Pancreas (tissue), 10 donors: ENCODE measurements at places on chromosomes 12 and 14.

DNA sequence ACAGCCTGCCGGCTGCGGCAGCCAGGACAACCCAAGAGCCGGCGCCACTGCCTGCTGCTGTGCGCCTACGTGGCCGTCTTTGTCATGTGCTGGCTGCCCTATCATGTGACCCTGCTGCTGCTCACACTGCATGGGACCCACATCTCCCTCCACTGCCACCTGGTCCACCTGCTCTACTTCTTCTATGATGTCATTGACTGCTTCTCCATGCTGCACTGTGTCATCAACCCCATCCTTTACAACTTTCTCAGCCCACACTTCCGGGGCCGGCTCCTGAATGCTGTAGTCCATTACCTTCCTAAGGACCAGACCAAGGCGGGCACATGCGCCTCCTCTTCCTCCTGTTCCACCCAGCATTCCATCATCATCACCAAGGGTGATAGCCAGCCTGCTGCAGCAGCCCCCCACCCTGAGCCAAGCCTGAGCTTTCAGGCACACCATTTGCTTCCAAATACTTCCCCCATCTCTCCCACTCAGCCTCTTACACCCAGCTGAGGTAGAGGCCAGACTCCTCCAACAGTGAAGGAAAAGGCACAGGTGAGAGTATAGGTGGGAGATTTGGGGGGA is 10.3 kb downstream of the ZBTB39 start:
- DNase-seq = no peak

- no peak for DNase-seq
Measured at GRCh38 chr12:64918801-64919200, 94.4 kb downstream of the TBC1D30 start.

- DNase-seq = no peak
Measured at GRCh38 chr14:68369281-68370056, 423.4 kb downstream of the ZFP36L1 start.

GRCh38 chr14:97697772-97698171 is 900.6 kb downstream of the VRK1 start:
- no peak for DNase-seq

GRCh38 chr12:101594700-101595099 is at the start of gene MYBPC1:
Gene MYBPC1, plus strand, starts transcription at chr12:101594971. Its CDS starts 100 bp downstream, at chr12:101595071.
- no peak for DNase-seq

GRCh38 chr12:93007544-93007943 is 78.4 kb upstream of the EEA1 start:
- DNase-seq = no peak

GRCh38 chr12:57039016-57039798 is 10.7 kb downstream of the MYO1A start:
- no peak for DNase-seq

- DNase-seq = no peak
Measured at GRCh38 chr14:50812856-50813543, 18.0 kb downstream of the NIN start.

- DNase-seq = no peak
Measured at GRCh38 chr12:754851-755562, 2.6 kb downstream of the WNK1 start.

DNA sequence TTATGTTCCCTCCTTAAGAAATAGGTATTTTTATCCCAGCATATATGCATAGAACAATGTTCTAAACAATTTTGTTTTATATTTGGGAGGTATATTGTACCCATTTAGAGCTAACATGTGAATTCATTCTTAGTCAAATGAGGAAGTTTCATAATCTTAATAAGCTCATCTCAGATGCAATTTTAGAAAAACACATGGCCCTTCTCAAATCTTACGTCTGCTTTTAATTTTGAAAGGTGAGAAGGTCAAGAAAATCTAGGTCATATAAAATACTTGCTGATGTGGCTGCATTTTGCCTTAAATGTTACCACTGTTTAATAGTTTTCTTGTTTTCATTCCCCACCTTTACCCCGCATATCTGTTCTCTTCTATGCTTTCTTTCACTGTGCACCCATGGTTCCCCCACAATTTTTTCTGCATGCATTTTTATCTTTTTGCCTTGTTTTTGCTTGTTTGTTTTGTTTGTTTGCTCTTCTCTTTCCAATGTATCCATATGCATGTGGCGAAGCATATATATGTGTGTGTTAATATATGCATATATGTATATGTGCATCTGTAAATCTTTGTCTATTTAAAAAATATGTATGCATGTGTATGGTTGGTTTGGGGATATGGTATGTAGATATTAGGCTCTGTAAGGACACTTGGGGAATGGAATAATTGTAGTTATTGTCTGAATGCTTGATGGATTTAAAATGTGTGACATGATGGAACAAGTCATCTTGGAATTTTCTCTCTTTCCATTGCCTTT is 317.1 kb downstream of the BCAT1 start:
- no peak for DNase-seq

GRCh38 chr14:104446611-104447010 is 133.0 kb upstream of the C14orf180 start:
- DNase-seq = no peak

DNA sequence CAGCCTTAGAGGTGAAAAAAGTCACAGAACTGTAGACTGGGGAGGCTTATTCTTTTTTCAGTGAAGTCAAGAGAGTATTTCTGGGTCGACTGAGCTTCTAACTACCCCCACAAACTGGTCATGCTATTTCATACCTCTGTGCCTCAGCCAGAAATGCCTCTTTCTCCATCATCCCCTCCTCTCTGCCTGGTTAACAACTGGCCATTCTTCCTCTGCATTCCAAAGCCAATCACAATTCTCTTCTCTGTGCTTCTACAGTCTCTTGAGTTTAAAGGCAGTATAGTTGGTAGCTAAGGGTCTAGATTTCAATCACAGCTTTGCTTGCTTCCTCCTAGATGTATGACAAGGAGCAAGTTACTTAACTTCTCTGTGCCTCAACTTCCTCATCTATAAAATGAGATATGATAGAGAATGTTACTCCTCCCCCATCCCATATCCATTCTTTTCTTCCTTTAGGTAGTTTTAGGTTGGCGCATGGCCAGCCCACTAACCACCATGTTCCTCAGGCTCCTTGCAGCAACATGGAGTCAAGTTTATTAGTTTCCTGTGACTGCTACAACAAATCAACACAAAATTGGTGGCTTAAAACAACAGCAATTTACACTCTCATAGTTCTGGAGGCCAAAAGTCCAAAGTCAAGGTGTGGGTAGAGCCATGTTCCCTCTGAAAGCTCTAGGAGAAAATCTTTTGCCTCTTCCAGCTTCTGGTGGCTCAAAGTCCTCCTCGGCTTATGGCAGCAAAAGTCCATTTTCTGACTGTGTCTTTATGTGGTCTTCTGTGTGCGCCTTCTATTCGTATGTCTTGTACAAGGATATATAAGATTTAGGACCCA is 62.5 kb downstream of the ITPR2 start:
- no peak for DNase-seq

- no peak for DNase-seq
Measured at GRCh38 chr12:124679533-124680371, 112.3 kb upstream of the NCOR2 start.

DNA sequence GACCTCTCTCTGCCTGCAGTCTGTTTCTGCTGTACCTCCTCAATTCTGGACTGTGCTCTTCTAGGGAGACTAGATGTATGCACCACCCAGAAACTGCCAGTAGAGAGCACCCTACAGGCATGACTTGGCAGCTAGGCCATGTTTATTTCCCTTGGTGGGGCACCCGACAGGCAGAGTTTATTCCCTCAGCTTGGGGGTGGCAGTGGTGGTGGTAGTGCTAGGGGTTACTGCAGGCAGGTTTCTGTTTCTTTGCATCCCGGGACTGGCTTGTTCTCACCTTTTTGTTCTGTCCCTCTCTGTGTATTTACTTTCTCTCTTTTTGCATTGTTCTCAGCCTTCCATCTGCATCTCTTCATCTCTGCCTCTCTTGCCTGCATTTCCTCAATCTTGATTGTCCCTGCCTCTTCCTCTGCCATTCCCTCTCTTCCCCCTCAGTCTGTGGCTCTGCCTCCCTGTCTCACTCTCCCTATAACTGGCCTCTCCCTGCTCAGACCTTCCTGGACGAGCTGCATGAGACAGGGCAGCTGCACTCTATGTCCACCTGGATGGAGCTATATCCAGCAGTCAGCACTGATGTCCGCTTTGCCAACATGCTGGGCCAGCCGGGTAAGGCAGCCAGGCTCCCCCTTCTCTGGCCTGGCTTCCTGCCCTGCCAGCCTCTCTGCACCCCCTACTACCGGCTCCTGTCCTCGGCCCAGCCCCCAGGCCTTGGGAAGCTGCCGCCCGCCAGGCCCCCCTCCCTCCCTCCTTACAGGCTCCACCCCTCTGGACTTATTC is 13.8 kb downstream of the PRPF40B start:
- DNase-seq = peak; percentile 48

DNA sequence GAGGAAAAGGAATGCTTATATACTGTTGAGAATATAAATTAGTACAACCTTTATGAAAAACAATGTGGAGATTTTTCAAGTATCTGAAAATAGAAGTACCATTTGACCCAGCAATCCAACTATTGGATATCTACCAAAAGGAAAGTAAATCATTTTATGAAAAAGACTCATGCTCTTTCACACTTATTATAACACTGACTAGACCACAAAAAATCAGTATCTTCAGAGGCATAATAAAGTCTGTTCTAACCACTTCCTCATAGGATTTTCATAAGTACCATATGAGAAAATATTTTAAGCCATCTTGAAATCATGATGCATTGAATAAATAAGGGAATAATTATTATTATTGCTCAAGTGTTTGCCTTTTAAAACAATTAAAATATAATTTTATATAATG is 90.8 kb downstream of the SLCO1B1 start:
- no peak for DNase-seq

DNA sequence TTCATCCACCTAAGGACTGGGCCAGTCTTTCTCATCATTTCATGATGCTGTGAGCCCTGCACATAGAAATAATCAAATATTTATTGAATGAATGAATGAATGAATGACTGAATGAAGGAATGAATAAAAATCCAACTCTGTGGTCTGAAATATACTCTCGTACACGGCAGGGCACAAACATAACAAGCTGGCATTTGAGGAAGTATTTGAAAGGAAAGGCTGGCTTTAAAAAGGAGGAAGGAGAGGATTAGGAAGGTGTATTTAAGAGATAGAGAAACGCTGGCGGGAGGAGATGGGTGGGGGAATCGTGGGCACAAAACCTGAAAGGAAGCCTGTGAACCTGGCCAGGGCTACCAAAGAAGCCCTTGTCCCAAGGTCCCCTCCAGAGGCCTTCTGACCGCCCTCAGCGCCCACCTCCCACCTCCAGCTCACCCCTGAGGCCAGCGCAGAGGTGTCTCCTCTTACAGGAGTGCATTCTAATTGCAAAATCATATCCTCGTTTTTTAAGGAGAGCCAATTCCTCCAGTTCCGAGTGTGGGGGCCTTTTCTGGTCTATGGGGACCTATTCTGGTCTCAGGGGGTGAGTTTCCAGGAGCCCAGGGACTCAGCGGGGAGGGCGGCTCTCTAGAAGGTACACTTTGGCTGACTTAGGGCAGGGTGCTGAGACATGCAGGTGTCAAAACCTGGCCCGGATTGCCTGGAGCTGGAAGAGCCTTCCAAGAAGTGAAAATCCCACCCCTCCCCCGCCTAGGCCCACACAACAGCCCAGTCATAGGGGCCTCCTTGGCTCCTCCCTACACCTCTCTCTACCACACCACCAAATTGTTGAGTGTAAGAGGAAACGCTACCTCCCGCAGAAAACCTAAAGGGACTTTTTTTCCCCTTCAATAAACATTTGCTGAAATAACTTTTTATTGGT is 8.7 kb upstream of the JDP2 start:
- peak; percentile 45 for DNase-seq

- peak; percentile 64 for DNase-seq
Measured at GRCh38 chr12:30853561-30854133, 72.9 kb upstream of the TSPAN11 start.

DNA sequence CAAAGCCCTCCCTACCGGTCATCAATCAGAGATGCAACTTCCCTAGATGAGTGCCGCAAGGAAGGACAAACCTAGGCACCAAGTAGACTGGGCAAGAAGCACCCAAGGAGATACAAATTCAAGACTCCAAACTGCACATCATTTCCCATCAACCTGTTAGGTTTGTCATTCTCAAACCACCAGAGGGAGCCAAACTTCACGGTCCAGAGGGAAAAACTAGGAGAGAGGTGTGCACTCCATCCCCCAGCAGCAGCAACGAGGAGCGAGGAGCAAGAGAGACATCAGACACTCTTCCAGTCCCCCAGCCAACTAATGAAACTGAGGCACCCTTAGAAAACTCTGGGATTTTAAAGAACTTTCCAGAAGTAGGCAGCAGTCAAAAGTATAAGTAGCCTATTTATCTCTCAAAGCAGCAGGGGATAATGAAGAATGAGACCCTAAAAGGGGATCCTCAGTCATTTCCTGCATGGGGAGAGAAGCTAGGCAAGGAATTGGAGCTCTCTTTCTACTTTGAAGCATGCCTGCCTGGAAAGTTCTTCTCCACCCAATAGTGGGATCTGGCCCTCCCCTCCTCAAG is 37.0 kb upstream of the NT5DC3 start:
- peak; percentile 35 for DNase-seq

DNA sequence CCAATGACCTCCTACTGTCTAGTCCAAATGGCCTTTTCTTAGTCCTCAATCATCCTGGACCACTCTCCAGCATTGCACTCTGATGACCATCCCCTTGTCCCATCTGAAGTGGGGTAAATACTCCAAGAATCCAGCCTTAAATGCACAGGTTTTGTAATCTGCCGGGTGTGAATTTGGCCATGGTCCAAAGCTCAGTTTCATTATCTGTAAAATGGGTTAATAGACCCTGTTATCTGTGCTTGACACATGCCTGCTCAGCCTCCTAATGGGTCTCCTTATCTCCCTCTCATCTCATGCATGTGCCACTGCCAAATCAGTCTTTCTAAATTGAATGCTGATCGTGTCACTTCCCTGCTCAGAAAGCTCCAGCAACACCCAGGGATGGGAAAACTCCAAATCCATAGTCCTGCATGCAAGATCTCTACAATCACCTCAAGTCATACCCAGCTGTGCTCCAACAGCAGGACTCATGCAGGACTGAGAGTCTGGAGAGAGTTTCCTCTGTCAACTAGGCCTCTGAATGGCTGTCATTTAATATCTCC is 22.3 kb downstream of the LGR5 start:
- DNase-seq = no peak

DNA sequence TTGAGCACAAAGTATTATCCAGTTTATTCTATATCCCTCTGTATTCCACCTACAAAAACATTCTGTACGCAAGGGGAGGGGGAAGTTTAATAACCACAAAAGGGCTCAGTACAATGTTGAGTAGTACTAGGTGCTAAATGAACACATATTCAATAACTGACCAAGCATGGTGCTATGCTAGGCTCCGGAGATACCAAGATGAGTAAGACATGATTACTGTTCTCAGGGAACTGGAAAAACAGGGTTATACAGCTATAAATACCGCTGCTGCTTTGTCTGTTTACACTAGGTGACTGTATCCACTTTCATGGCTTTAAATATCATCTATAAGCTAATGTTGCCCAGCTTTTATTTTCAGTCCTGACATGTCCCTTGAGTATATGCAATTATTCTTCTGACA is 135.8 kb downstream of the INSM2 start:
- no peak for DNase-seq
